ENCODE measurements at places on chromosomes 6 and 20.

GRCh38 chr20:11242320-11242719 is 568.5 kb upstream of the JAG1 start:
- no peak for DNase-seq

GRCh38 chr6:15901141-15902115 is 227.5 kb upstream of the MYLIP start:
- DNase-seq = no peak

DNA sequence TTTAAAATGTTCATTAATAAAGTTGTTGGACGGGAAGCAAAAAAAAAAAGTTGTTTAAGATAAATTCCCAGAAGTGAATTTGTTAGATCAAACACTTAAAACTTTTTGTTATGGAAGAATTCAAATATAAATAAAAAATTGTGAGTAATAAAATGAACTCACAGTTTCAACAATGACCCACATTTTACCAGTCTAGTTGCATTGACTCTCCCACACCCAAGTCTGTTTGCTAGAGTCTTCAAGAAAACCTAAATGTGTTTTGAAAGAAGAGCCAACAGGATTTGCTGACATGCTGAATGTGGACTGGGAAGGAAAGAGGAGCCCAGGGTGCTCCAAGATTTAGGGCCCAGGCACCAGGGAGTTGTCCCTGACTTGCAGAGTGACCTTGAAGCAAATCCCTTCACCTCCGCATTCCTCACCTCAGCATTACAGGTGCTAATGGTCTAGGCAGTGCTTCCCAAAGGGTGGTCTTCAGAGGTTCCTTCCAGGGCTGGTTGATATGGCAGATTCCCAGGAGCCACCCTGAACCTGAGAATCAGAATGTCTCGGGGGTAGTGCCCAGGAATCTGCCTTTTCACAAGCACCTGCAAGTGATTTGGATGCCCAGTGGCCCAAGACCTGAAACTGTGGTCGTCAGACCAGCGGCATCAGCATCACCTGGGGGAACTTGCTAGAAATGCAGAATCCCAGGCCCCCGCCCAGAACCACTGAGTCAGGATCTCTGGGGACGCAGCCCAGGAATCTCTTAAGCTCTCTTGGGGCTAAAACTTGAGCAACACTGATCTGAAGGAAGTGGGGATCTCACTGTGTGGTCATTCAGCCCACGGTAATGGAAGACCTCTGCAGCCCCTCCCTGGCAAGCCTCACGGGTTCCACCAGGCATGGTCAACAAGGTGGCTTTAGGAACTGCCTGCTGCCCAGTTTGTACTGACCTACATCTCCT is 31.1 kb downstream of the POFUT1 start:
- no peak for DNase-seq

DNA sequence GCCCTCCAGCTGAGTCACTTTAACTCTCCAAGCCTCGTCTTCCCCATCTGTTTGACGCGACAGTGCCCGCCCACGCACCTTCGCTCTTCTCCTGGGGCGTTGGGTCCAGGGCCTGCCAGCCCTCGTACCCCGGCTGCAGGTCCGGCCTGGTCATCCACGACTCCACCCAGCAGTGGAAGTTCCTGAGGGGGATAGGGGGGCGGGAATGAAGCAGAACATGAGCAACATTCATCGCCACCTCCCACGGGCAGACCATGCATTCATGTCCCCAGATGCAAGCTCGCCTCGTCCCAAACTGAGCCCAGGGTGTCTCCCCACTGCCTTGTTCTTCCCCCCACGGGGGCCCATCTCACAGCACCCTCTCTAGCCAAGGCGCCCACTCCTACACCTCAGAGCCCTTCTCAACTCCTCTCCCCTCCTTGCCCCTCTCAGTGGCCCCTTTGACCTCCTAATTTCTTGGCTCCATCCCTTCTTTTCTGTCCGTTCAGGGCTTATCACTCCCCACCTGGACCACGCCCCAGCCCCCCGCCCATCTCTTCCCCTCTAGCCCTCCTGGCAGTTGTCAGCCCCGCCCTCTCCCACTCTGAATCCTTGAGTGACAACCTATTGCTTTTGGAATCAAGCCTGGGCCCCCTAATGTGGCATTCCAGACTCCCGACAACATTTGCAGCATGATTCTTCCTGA is 23.7 kb downstream of the TGM2 start:
- DNase-seq = no peak

- DNase-seq = no peak
Observed at GRCh38 chr20:43988867-43989266, 74.2 kb downstream of the TOX2 start.
